Stimulated activated CD8-positive, alpha-beta memory T cell treated with anti-CD3 and anti-CD28 coated beads, Interleukin-4, amount 100 ng/mL, for 1 hour (primary cell): ENCODE measurements at places on chromosomes 5 and 9.

DNA sequence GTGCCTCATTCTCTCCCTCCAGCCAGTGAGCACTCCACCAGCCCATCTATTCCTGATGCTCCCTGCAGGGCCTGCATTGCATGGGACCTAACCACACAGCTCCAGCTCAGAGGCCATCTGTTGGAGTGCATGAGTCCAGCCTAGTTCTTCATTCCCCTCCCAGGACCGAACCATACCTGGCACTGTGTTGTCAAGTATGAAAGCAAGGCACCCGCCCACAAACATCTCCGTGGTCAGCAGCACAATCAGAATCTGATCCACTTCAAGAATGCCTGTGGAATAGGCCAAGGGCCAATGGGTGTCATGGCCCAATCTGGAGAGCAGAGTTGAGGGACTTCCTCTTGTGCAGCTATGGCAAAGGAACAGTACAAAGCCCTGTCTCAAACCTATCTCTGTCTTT, 5.9 kb downstream of the SLC23A1 start:
- no peak for DNase-seq

DNA sequence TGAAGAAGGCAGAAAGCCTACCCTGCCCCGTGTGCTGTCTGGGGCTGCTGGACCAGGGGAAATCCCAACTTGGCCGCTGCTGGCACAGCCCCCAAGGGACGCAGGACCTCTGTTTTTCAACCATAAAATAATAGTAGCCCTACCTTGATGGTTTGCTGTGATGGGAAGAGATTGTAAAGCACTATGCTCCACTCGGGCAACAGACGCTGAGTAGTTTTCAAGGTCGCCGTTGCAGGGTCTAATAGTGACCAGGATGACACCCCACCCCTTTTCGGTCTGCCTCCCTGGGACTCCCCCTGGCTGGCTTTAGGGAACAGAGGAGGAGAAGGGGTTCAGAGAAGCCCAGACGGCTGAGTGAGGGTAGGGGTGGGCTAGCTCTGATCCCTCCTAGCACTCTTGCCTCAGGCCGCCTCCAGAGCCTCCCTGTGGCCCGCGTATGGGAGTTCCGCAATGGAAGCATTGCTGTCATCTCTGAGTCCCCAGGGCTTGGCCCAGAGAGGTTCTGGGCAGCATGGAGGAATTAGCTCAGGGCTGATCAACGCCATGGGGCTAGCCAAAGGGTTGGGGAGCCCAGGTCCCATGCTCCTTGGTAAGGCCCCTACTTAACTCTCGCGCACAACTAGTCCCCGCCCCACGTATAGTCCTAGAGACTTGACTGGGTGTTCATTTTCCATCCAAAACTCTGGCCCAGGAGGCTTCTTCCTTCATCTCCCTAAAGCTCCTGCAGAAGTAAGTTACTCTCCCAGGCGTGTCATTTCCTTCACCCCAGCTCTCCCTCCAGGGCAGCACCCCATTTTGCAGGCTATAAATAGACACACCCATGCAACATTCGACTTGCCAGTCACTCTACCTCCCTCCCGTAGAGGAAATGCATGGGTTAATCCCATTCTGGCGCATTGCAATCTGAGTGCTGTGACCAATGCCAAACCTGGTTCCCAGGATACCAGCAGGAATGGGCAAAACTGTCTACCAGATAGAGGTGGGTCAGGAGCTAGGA, 1.1 kb upstream of the IRF1 start:
- DNase-seq, result no peak

DNA sequence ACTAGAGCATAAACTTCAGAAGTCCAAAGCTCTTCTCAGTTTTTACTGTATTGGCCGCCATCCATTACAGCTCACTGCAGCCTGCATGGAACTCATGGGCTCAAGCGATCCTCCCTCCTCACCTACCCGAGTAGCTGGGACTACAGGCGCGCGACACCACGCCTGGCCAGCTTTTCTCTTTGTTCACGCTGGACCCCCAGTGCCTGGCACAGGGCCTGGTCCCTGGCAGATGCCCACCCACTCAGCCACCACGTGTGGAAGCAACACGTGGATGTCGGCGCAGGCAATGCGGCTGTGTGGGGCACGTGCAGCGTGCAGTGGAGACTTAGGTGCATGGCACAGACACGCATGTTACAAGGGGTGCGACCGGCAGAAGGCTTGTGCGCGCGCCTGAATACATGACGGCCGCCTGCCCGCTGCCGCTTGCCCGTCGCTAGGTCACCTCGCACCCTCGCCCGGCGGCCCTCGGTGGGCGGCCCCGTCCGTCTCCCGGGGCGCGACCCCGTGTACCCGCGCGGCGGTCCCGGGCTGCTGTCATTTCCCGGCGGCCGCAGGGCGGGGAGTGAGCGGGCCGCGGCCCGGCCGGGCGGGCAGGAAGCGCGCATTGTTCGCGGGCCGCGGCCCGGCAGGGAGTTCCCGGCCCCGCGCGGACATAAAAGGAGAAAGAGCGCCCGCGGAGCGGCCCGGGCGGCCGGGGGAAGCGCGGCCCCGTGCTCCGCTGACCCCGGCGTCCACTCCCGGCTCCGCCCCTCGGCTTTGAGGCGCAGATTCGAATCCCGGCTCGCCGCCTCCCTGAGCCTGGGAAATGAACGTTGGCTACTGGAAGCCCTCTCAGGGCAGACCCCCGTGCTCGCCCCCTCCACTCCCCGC, 24.1 kb upstream of the PTGS1 start:
- no peak for DNase-seq

DNA sequence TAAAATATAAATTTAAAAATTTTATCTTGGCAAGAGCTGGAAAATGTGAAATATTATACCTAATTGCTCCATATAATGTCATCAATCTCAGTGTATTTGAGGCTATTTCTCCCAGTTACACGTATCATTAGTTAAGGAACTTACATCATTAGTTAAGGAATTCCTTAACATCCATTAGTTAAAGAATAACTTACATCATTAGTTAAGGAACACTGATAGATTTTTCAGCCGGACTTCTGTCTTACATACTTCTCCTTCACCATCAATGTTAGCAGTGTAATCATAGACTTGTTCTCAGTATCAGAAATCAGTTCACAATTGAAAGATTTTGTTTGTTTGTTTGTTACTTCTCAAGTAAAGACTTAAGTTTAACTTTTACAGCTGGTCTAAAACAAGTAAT, 524.4 kb upstream of the CHD1 start:
- no peak for DNase-seq

DNA sequence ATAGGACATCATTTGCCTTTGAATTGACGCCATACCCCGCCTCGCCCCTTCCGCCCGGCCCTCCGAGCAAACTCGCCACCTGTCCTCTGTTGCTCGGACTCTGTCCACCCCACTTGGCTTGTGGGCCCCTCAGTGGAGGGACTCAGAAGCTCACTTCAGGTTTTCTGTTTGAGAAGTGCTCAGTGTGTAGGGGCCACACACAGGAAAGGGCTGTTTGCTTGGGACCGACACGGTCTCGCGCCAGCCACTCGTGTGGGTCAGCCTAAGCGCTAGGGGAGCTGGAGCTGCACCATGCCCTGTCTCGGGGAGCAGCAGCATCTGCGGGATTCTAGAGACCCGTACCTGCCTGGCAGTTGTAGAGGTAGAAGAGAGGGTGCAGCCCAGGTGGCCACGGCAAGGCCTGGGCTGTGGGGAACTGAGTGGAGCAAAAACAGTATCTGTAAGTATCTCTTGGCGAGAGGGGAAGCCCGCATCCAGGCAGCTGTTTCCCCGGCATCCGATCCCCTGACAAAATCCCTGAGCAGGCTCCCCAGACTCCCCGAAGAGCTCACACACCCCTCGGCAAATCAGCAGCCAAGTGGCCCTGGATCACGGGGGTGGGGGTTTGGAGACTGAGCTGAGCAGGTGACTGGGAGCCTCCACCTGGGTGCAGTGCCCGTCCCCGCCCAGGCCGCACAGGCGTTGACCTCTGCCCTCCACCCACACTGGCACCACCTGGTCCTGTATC, 52.2 kb downstream of the COL5A1 start:
- DNase-seq, result no peak

GRCh38 chr5:147510885-147511284, 1.0 kb upstream of the DPYSL3 start:
- no peak for DNase-seq

DNA sequence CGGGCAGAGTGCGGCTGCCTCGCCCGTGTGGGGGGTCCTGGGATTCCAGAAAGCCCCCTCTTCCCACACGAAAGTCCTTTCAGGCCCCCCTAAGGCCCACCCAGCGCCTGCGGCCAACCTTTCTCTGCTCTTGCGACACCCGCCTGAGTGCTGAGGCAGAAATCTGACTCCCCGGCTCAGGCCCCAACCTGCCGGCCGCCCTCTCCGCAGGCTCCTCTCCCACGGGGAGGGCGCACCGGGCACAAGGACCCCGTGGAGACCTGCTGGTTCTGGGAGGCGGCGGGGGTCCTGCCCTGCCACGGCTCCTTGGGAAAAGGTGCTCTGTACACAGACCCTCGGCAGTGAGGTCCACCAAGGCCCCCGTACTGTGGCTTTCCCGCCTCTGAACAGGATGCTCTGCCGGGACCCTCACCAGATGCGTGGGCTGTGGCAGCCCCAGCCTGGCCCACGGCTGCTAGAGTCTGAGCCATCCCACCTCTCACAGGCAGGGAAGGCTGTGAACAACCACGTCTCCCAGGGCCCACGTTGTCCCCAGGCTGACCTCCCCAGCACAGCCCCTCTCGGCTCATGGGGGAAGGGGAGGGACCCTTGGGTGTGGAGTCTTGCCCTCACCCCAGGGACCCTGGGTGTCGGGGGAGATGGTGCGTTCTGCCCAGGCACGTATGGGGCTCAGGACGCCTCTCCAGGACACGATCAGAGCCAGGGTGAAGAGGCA, 41.5 kb upstream of the EGFL7 start:
- no peak for DNase-seq

DNA sequence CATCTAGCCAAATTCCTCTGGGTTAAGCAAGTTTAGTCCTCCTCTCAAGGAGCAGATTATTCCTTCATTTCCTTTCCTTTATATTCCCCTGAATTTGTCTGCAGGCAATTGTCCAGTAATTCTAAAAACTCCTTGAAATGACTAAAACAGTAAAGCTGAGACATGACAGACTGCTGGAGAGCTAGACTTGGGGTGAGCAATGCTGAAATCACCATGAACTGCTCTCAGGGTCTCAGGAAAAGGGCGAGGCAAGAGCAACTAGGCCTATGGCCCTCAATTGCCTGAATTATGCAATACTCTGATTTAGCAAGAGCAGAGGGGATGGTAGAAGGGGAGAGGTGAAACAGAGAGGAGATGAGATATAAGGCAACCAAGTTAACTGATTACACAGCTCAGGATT, 172.9 kb upstream of the NREP start:
- no peak for DNase-seq

- no peak for DNase-seq
Measured at GRCh38 chr9:77210116-77210515, 32.8 kb downstream of the VPS13A start.

- no peak for DNase-seq
Measured at GRCh38 chr5:14450018-14450524, 131.5 kb upstream of the OTULINL start.

- DNase-seq, result no peak
Measured at GRCh38 chr9:93708987-93709302, 132.6 kb downstream of the PHF2 start.

DNA sequence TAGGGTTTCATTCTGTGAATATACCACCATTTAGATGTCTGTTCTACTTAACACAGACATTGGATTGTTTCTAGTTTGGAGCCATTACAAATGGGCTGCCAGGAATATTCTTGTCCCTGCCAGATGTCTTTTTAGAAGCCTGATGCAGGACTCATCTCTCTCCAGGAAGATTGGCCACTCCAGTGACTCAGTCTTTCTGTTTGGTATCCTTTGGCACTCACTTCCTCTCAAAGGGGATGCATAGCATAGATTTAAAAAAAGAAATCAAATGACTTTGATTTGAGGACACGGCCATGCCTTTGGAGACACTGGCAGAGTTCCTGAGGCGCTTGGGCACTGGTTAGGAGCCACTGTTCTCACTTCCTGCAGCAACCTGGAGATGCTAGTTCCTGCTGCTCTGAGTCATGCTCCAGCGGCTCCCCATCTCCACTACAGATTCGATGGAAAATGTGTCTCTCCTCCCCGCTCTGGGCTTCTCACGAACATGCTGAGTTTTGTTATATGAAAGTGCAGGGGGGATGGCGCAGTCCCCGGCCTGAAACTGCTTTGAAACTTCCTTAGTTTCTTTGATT, 3.5 kb upstream of the ZNF366 start:
- no peak for DNase-seq

DNA sequence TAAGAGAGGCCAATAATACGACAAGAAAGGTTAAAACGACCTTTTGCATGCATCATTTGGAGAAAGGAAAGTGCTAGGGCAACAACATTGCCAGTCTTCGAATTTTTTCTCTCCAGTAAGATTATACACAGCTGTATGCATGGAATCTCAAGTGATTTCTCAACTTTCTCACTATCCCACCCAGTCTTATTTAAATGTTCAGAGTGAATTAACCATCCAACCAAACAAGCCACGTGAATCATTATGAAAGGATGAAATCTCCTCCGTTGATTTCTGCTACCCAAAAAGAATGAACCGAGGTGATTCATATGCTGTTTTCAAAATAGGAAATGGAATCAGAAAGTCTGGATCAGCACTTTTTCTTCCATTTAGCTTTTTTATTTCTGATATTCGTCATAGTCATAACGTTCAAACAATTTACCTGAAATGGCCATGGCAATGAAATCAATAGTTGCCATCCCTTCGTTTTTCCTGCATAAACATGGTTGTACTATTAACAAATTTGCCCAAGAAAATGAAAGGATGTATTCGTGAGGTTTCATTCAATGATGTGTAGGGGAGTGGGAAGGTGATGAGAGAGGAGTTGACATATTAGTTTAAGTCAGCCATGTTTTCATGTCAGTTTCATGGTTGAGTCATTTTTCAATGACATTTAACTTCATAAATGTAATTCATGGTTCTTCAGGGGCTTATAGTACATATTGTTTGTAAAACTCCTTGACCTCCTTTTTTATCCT, 170.9 kb upstream of the WWC1 start:
- no peak for DNase-seq

DNA sequence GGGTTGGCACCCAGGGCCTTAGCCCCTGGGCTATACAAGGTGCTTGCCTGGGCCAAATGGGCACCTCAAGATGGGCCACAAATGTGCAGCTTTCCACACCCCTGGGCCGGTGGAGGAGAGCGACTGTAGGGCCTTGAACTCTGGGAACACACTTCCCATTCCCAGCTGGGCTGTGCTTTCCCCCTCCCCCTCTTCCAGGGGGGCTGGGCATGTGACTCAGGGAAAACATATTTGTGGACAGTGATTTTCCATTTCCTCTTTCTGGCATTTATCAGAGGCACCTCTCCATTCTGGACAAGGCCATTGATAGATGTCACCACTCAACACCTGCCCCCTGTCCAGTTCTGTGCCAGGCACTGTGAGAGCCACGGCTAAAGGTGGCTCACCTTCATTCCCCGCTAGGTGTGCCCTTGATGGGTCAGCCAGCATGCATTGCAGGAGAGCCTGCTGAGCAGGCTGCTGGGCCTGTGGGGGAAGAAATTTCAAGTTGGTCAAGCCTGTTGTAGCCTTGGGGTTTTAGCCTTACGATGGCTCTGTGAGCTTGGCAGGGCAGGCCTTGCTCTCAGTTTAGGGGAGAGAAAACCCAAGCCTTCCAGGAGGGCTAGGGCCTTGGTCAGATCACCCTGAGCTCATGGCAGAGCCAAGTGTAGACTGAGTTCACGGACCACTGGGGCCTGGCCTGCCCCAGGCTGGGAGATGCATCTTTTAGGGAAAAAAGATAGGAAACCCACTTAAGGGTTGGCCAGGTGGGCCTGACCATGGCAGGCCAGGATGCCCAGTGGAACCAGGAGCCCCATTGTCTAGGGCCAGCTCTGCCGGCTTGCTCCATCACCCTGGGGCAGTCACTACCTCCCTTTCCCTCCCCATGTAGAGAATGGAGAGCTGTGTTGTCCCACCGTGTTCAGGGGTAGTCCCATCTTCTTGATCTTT, 113.9 kb downstream of the DAB2IP start:
- no peak for DNase-seq

- no peak for DNase-seq
Measured at GRCh38 chr5:83148370-83148769, 71.0 kb downstream of the XRCC4 start.
